Activated CD8-positive, alpha-beta memory T cell treated with anti-CD3 and anti-CD28 coated beads for 1 hour (primary cell): ENCODE measurements at places on chromosomes 2 and 18.

DNA sequence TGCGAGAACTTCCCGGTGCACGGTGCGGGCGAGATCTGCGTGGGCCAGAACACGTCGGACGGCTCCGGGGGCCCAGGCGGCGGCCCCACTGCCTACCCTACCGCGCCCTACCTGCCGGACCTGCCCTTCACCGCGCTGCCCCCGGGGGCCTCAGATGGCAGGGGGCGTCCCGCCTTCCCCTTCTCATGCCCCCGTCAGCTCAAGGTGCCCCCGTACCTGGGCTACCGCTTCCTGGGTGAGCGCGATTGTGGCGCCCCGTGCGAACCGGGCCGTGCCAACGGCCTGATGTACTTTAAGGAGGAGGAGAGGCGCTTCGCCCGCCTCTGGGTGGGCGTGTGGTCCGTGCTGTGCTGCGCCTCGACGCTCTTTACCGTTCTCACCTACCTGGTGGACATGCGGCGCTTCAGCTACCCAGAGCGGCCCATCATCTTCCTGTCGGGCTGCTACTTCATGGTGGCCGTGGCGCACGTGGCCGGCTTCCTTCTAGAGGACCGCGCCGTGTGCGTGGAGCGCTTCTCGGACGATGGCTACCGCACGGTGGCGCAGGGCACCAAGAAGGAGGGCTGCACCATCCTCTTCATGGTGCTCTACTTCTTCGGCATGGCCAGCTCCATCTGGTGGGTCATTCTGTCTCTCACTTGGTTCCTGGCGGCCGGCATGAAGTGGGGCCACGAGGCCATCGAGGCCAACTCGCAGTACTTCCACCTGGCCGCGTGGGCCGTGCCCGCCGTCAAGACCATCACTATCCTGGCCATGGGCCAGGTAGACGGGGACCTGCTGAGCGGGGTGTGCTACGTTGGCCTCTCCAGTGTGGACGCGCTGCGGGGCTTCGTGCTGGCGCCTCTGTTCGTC, 1.7 kb downstream of the FZD7 start:
- no peak for DNase-seq

GRCh38 chr2:53424902-53425301, 342.7 kb upstream of the CHAC2 start:
- no peak for DNase-seq

DNA sequence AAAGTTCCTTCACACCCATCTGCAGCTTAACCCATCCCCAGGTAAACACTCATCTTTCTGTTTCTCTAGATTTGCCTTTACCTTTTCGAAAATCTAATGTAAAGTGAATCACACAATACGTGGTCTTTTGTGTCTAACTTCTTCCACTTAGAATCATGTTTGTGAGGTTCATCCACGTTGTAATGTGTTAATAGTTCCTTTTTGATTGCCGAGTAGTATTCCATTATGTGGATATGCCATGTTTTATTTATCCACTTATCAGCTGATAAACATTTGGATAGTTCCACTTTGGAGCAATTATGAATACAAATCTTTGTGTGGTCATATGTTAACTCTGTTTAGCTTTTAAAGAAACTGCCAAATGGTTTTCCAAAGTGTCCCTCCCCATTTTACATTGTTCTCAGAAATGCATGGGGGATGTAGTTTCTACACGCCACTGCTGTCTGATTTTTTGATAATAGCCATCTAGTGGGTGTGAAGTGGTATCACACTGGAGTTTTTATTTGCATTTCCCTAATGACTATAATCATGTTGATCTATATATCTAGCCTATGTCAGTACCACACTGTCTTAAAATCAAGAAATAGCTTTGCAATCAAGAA, 22.3 kb downstream of the PECR start:
- DNase-seq = no peak

DNA sequence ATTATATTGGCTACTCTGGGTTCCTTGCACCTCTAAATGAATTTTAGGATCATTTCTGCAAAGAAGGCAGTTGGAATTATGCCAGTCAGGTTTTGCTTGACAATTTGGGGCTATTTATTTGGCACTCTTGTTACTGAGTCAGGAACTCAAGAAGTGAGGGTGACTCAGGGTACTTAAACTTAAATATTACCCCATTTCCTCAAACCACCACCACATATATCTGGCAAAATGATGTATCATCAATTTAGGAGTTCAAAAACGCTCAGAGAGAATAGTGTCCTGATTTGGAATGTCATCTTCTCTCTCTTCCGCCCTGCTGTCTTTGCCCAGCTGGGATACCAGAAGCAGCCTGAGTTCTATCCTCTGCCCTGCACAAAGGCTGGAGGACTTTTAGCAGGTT, 2.4 kb upstream of the THNSL2 start:
- DNase-seq = no peak

- DNase-seq = no peak
These were observed 37.6 kb downstream of the RMC1 start for GRCh38 chr18:23540867-23541266.

DNA sequence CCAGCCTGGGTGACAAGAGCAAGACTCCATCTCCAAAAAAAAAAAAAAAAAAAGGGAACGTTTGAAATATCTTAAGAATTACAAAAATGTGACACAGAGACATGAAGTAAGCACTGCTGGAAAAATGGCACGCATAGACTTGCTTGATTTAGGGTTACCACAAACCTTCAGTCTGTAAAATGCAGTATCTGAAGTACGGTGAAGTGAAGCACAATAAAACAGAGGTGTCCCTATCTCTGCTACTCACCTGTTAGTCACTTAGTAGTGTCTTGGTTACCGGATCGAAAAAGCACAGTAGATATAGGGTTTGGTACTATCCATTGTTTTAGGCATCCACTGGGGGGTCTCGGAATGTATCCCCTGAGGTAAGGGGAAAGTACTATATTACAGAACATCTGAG, 11.6 kb upstream of the GREB1L start:
- no peak for DNase-seq

DNA sequence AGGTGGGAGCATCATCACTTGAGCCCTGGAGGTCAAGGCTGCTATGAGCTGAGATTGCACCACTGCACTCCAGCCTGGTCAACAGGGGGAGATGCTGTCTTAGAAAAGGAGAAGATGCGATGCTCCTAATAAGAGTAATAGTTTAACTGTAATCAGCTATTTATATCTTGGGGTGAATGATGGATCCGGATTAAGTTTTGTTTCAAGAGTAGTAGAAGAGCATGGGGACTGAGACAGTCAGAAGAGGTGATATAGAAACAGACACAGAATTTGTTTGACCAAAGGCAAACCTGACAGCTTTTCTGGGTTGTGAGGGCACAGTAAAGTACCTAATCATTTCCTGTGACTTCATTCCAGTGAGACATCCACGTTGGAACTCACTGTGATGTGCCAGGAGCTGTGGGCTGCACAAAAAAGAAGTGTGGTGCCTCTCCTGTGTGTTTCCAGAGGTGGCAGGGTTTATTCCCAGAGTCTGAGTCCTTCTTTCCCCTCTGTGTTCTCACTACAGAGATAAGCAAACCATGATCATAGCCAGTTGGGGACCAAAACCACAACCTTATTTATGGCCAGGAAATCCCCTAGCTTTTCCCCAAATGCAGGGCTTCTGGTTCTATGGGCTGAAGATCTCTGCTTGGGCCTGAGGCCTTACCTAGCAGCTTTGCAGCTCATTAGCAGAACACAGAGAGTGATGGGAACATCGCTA, 113.7 kb downstream of the XRCC5 start:
- no peak for DNase-seq

GRCh38 chr2:178109813-178110212, 2.4 kb upstream of the RBM45 start:
- DNase-seq = no peak

- no peak for DNase-seq
These were observed 2.0 kb downstream of the VAMP8 start for GRCh38 chr2:85579266-85579935.

DNA sequence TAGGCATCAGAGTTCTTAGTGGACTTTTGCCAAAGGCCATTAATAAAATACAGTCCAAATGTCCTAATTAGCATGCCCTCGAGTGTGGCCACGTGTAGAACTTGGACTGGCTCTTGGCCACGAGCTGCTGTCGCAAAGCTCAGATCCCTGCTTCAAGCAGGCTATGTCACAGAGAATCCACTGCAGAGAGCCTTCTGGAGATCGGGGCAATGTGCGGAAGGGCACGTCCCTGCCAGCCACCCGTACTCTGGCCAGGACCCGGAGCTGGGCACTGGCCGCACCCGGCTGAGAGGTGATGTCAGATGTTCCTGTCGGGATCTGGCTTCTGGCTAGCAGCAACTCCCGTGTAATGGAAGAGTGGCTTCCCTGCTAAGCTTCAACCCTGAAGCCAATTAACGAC, 432.7 kb upstream of the ID2 start:
- no peak for DNase-seq

DNA sequence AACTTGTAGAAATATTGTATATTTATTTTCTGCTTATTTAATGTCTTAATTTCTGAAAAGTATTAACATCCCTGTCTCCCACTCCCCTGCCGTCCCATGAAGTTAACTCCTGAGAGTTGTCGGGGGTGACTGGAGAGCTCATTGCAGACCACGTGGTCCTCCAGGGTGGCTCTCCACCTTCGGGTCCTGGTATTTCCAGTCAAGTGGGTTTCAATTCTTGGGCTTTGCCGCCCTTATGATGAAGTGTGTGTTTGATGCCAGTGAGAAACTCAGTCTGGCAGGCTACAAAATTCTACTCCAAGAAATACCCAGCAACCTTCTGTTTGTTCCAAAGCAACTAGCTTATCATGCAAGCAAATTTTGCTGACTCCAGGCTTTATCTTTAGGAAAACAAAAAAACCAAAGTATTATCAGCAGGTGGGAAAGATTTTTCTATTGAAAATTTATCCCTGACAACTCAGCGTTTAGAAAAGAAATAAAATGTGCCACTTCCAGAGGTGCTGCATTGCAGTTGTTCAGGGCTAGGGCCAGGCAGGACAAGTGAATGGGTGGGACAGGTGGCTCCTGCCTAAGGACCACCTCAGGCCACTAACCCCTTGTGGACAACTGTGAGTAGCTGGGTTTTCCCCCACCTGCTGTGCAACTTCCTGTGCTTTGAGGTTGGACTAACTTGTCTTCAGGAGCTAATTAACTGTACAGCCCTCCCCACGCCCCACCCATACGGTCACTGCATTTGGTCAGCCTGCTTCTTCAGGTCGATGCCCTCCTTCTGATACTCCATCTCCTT, 46.6 kb downstream of the BCL2L11 start:
- no peak for DNase-seq

- no peak for DNase-seq
These were observed 3.6 kb upstream of the ACTG2 start for GRCh38 chr2:73889206-73889605.

- no peak for DNase-seq
These were observed 2.5 kb upstream of the FAP start for GRCh38 chr2:162245781-162246180.

GRCh38 chr2:166115589-166115988, 12.2 kb downstream of the SCN1A start:
- DNase-seq = no peak

DNA sequence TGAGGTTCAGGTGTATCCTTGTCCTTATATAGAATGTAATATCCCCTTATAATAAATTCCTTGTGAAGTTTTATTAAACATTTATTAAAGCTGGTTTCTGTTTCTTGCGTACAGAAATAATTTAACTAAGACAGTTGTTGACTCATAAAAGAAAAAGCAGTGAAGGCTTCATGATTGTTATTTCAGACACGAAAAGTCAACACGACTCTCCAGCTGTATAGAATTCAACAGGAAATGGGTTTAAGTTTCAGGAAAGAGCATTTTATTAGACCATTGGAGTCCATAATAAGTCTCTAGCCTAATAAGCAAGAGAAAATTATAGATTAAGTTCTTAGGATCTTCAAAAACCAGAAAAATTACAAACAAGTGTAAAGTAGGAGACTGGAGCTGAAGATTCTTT, 62.2 kb downstream of the KCNE4 start:
- DNase-seq = no peak

DNA sequence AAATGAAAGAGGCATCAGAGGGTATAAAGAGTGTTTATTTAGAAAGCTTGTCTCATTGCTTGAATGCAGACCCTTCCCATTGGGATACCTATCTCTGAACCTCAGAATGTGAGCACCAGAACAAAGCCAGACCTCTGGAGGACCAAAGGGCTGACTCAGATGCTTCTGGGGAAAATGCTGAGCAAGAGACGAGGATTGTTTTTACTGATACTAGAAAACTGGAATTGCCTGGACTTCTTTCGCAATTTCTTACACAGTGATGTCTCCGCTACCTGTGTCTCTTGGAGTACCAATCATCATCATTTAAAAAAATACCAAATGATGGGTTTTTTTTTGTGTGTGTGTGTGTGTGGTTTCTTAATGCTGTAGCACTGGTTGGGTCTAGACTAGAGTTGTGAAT, 55.6 kb upstream of the CCDC85A start:
- no peak for DNase-seq

- DNase-seq = no peak
These were observed 216.1 kb upstream of the RAB6C start for GRCh38 chr2:129763190-129763846.

- DNase-seq = no peak
These were observed 906.1 kb downstream of the SLC4A3 start for GRCh38 chr2:220533485-220533884.

- no peak for DNase-seq
These were observed 37.6 kb downstream of the CCBE1 start for GRCh38 chr18:59659508-59660170.
